ENCODE measurements at places on chromosomes 2 and 18. TPM values are rescaled to one million over a fixed set of nuclear protein-coding genes. Genes with fewer than 3 reads are reported as not detected.

Gene PMAIP1
- 26.4 TPM for total RNA-seq

Gene UBE2F
- total RNA-seq, result 70.2 TPM

Gene DNER
- total RNA-seq, result not detected

Gene SPEG
- 11.6 TPM for total RNA-seq

Gene MYO5B
- not detected for total RNA-seq

Gene CYP27C1
- not detected for total RNA-seq

Gene CENPA
- total RNA-seq, result 58.1 TPM

Gene GREB1L
- not detected for total RNA-seq

Gene SERPINB11
- not detected for total RNA-seq

Gene CROCC2
- total RNA-seq, result not detected

Gene TMEM163
- not detected for total RNA-seq

Gene AQP12A
- total RNA-seq, result not detected

All from activated CD8-positive, alpha-beta T cell treated with anti-CD3 and anti-CD28 coated beads, Interleukin-2, amount 10 ng/mL, durations not matched to agents 7 days and 5 days (primary cell).